ENCODE measurements at places on chromosomes 12 and 14.

DNA sequence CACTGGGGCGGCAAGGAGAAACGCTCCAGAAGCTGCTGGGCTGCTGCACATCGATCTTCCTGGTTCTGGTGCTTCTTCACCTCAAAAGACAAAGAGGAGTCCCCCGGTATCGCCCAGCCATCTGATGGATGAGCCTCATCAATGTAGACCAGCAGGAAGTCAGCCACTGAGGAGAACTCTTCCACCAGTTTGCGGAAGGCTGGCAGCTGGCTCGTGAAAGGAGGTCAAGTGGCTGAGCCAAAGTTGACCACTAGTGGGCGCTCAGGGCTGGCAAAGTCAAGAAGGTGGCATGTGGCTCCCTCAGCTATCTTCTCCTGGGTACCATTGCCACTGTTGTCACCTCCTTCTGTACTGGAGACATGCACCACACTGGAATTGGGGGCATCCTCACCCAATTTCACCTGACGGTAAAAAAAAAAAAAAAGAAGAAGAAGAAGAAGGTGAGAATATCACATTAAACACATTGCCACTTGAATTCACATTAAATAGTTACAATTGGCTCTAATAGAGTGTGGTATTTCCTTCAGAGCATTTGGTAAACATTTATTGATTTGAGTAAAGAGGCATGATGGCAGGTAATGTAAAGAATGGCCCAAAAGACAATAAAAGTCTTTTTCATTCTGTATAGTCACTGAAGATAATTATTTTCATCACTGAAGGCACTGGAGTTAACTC is 8.3 kb downstream of the DIO2 start:
- DNase-seq = no peak

- no peak for DNase-seq
These were observed 48.7 kb downstream of the DLK1 start for GRCh38 chr14:100775351-100775830.

GRCh38 chr12:64797156-64797555 is 27.3 kb upstream of the TBC1D30 start:
- no peak for DNase-seq

- peak; percentile 24 for DNase-seq
These were observed 34.7 kb upstream of the YY1 start for GRCh38 chr14:100203962-100204834.

DNA sequence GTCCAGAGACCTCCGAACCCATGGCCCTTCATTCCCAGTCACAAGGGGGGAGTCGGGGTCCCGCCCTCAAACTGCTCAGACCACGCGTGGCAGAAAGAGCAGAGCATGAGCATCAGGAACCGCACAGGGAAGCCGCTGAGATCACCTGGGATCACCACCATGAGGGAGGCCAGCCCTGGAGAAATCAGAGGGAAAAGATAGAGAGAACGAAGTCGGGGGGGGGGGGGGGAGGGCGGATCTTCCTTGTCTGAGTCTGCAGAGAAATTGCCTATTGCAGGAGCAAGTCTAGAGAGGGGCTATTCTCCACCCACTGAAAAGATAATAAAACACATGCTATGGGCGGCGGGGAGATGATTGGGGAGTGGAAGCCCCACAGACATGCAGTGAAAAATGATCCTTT is 884 bp upstream of the TMEM132C start:
- no peak for DNase-seq

GRCh38 chr14:30230719-30231118 is 303.1 kb upstream of the PRKD1 start:
- no peak for DNase-seq

GRCh38 chr14:48983351-48983888 is 602.8 kb downstream of the RPS29 start:
- no peak for DNase-seq

All from fibroblast of skin of right quadriceps (primary cell).